NCI-H2171 (cell line): ENCODE measurements at places on chromosomes 6 and 20.
A peak's percentile ranks its signal among the peaks of the same experiment; 100 is the strongest.

DNA sequence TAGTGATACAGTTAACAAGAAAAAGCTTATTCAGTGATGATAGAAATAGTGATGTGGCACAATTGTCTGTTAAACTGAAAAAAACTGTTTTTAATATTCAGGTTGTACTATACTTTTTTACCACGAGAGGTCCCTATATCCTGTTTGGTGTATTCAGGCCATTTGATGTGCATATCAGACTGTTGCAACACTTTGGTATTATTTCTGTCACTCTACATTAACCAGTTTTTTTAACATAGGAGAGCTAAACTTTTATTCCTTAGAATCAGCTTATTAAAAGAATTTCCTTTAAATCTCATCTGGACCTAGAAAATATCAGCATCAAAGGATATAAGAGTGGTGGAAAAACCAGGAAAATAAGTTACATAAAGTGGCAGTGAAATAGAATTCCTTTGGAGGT is 36.8 kb downstream of the TSPYL4 start:
- no peak for DNase-seq

DNA sequence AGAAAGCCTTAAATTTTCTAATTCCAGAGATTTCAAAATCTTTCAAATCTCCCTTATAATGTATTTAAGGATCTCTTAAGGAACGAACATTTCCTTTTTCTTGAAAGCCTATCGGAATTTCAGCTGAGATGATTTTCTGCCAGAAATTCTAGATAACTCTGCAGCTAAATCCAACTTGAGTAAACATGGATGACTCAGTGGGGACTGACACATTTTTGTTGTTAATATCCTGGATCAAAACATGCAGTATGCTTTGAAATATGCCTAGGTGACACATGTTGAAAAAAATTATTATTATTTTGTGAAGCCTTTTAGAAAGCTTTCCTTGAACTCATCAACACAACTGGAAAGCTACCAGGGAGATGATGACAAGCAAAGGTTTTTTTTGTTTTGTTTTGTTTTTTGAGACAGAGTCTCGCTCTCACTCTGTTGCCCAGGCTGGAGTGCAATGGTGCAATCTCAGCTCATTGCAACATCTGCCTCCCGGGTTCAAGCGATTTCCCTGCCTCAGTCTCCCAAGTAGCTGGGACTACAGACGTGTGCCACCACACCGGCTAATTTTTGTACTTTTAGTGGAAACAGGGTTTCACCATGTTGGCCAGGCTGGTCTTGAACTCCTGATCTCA is 140.1 kb upstream of the SNX9 start:
- DNase-seq: no peak

GRCh38 chr6:90362318-90362717 is 65.7 kb upstream of the BACH2 start:
- no peak for DNase-seq

DNA sequence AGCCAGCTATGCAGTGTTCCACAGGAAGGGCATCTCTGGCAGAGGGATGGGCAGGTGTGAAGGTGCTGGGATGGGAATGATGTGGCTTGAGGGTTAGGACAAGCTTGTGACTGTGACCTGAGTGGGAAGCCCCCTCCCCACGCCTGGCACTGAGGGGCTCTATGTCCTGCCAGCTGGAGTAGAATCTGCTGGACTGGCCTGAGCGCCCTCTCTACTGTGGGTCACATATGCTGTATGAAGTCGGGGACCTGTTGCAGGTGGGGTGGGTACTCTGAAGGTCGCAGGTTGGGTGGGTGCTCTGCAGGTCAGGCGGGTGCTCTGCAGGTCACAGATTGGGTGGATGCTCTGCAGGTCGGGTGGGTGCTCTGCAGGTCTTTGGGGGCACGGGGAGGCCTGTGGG is 20.3 kb downstream of the KCNG1 start:
- no peak for DNase-seq

DNA sequence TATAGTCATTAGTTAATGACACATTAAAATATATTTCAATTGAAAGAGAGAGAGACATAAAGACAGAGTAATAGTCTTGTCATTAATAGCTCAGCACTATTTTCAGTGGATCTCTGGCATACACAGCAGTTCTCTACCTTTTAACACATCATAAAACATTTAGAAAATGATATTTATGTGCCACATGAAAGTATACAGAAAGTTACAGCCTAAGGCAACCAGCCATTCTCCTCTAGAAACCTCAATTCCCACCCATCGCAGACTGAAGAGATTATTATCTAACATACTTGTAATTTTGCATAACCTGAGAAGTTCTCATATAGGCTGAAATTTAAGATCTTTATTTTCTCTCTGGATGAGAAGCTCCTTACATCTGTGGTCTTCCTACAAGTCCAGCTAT is 58.7 kb upstream of the FAM83B start:
- DNase-seq: no peak

DNA sequence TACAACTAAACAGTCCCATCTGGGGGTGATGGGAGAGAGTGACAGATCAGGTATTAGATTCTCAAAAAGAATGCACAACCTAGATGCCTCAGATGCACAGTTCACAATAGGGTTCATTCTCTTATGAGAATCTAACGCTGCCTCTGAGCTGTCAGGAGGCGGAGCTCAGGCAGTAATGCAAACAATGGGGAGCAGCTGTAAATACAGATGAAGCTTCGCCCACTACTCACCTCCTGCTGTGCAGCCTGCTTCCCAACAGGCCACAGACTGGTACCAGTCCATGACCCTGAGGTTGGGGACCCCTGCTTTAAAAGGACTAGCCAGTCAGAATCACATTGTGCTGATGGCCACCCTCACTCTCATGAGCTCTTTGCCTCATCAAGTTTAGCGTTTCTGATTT is 247.0 kb upstream of the KCNQ5 start:
- DNase-seq: no peak

DNA sequence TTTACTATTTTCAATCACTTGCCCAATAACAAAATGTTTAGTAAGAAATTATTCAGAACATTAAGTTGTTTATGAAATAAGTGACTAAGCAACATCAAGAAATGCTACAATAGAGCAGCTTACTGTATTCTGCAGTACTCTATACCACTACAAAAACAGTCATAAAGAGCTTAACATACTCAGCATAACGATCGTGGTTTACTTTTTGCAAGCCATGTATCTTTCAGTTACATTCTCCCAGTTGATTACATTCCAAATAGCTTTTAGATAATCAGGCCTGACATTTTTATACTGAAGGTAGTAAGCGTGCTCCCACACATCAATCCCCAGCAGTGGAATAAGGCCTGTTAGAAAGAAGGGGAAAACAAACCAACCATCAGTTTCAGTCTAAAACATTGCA is 10.7 kb downstream of the SOD2 start:
- DNase-seq: no peak

GRCh38 chr6:4371207-4371921 is 236.0 kb upstream of the ECI2 start:
- DNase-seq: no peak

DNA sequence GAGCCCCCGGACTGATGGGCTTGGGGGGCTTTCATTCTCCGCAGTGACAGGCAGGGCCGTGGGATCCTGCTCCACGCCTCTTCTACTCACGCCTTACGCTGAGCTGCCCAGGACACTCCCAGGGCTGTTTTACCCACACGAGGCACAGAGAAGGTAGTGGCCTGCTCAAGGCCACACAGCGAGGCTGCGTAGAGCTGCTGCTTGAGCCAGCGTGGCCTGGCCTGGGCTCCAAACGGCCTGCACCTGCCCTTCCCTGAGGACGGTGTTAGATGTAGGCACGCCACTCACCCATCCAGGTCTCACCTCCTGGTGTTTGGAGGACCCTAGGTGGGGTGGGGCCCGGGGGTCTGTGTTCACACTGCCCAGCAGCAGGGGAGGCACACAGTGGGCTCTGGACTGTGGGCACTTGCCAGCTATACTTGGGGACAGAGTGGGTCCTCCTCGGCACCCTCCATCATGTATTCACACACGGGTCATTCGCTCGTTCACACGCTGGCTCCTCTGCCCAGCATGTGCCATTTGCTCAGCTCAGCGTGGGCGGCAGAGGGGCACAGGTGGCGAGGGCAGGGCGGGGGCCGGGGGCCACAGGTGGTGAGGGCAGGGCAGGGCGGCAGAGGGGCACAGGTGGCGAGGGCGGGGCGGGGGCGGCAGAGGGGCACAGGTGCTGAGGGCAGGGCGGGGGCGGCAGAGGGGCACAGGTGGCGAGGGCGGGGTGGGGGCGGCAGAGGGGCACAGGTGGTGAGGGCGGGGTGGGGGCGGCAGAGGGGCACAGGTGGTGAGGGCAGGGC is 18.4 kb upstream of the RBBP8NL start:
- peak; percentile 99 for DNase-seq

DNA sequence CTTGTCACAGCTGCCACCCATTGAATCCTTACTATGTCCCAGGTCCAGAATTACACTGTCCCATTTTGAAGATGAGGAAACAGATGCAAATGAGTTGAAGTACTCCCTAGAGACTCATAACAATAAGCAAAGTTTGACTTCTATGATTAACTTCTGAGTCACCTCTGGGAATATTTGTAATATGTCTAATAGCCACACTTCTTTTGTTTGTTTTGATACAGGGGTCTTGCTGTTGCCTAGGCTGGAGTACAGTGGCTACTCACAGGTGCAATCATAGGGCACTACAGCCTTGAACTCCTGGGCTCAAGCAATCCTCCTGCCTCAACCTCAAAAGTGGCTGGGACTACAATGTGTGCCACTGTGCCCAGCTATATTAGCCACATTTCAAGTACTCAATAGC is 11.4 kb upstream of the SOX12 start:
- DNase-seq: no peak

- no peak for DNase-seq
Observed at GRCh38 chr20:5395932-5396727, 79.4 kb upstream of the PROKR2 start.

GRCh38 chr20:58433759-58434158 is 44.7 kb downstream of the VAPB start:
- no peak for DNase-seq

DNA sequence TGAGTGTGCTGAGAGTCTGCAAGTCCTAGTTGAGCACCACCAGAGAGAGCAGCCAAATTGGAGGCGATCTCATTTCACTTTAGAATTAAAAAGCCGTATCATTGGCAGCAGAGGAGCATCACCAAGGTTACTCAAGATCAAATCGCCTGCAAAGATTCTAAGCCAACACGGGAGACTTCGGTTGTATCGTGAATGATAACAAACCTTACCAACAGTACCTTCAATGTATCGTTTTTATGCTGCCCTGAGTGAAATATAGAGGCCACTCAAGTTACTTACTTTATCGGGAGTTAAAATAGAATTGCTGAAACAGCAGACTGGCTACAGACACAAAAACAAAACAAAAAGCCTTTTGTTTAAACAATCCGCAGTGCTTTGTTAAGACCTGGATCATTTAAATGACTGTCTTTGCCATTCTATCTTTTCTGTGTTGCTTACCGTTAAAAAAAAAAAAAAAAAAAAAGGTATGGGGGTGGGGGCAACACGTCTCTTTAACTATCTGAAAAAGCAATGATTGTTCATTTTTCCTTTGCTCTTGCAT is 14.2 kb downstream of the NHSL1 start:
- DNase-seq: no peak

- DNase-seq: no peak
Observed at GRCh38 chr6:6688283-6688682, 99.8 kb downstream of the LY86 start.

DNA sequence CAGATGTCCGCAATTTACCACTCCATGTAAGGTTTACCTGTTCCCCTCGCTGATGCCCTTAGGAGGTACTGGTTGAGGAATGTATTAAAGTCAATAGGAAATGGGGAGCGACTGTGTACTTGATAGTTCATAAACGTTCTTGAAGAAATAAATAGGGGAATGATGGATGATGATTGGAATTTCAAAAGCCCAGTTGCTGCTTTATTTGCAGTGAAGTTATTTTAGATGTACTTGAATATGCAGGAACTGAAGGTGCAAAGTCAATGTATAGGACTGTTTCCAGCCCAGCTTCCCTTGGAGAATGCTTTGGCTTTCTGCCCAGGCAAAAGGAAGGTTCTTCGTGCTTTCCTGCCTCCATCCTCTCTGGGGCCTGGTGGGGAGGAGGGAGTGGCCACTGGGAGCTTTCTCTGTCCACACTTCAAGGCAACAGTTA is 19.8 kb downstream of the ADGRF5 start:
- DNase-seq: no peak

- no peak for DNase-seq
Observed at GRCh38 chr6:124867121-124867520, 95.1 kb upstream of the RNF217 start.

GRCh38 chr20:40666336-40666735 is 22.7 kb downstream of the MAFB start:
- DNase-seq: no peak

DNA sequence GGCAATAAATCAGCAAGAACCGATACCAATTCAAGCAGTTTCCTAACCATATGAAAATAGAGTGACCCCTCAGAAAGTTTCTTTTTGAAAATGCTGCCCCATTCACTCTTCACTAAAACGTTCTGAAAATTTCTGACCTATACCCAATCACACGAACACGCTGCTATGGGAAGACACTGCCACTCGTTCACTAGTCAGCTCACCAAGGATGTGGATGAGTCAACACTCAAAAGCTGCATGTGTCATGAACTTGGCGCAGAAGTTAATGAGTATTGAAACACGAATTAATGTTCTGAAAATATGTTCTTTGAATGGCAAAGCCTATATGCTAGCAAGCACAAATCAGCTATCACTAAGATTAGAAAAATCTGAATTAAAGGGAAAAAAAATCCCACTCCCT is 84.2 kb downstream of the PREP start:
- DNase-seq: no peak
